CD4-positive, alpha-beta T cell (primary cell): ENCODE measurements at places on chromosomes 2 and 18.

DNA sequence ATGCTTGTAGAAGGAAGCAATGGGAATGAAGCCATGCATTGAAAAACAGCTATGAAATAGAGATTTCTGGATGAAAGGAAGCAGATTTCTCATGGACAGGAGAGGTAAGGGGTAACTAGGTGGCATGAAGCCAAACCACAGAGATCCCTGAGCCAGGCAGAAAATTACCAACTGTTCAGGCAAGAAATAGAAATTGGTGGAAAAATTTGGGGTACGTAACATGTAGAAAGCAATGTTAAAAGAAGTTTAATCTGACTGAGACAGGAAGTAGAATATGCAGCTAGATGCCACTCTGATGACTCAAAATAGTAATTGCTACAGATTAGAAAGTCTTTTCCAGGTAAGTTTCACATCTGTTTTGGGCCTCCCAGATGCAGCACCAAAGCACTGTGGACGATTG is 928.5 kb upstream of the CELF4 start:
- DNase-seq, result no peak
- no peaks in the 10 kb centered on the region for H3K4me1 ChIP-seq
- H3K4me3 ChIP-seq, result no peak overlapping the region

DNA sequence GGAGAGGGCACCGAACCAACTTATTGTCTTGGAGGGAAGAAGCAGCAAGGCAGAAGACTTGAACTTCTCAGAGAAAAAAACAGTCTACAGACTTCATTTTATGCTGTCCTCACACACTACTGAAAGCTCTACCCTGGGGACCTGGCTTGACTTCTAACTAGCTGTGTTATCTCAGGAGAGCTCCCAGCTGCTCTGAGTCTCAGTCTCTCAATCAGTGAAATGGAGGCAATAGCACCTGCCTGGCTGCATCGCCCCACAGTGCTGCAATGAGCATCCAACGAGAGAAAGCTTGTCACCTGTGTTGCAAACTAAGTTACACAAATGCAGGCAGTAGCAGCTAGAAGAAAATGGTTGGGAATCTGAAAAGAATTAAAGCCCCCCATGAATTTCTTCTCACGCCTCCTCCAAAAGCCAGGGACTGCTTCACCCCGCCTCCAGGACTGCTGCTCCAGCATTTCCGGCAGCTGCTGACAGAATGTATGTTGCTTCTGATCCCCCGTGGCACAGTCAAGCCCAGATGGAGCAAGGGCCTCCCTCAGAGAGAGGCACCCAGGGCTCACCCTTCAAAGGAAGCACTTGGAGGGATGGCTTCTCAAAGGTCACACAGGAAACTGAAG is 116.3 kb downstream of the BCL11A start:
- no peak overlapping the region for H3K27ac ChIP-seq
- no peaks in the 10 kb centered on the region for H3K4me1 ChIP-seq

DNA sequence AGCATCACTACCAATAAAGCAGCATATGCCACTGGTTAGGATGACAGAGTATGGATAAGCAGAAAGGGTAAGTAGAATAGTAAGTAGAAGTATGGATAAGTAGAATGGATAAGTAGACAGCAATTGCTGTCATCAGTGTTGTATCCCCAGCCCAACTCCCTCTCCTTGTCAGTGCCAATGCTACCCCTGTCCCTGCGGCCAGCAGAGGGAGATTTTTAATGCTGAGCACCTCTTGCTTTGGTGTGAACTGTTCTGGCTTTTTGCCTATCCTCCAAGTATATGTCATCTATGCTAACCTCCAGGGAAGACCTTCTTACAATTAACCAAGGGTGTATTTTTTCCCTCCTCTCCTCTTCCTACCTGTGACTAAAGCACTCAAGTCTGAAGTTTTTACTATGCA is 136.7 kb upstream of the SPHKAP start:
- no peak overlapping the region for H3K27ac ChIP-seq
- H3K36me3 ChIP-seq, result no peaks in the 10 kb centered on the region
- no peak overlapping the region for H3K4me3 ChIP-seq
- no peaks in the 10 kb centered on the region for H3K4me1 ChIP-seq
- no peak for DNase-seq

DNA sequence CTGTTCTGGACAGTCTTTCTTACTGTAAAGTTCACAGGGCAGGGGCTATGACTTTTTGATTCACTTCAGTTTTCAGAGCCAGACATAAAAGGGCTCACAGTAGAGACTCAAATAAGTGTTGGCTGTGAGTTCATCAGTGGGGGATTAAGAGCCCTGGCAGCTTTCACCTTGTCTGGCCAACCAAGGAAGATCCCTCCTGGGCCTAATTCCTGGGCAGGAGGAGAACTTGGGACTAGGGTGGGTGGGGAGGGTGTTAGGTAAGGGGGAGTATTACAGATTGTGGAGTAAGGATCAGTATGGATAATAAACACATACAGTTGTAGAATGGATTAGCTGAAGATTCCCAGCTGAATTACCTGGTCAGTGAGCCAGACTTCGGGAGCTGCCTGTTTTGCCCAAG is 904 bp upstream of the SFXN5 start:
- H3K27me3 ChIP-seq, result no peaks in the 10 kb centered on the region
- peaks cover 21% of the 10 kb centered on the region for H3K4me1 ChIP-seq
- H3K4me3 ChIP-seq, result no peak overlapping the region
- H3K27ac ChIP-seq, result no peak overlapping the region
- H3K36me3 ChIP-seq, result peaks cover 2% of the 10 kb centered on the region

DNA sequence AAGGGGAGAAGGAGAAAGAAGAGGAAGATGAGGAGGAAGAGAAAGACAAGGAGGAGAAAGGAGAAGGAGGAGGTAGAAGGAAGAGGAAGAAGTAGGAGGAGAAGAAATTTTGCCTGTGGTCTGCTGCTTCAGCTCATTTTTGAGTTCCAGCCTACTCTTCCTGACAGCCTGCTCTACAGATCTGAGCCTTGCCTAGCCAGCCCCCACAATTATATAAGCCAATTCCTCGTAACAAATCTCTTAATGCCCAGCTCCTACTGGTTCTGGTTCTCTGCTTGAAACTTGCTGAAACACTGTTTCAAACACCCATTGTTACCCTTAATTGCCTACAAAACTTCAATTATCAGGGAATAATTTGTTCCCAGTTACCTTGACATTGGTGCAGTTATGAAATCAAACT is 1014.2 kb upstream of the CELF4 start:
- H3K36me3 ChIP-seq, result no peaks in the 10 kb centered on the region
- peaks cover 8% of the 10 kb centered on the region for H3K4me1 ChIP-seq
- no peak overlapping the region for H3K4me3 ChIP-seq
- DNase-seq, result no peak

DNA sequence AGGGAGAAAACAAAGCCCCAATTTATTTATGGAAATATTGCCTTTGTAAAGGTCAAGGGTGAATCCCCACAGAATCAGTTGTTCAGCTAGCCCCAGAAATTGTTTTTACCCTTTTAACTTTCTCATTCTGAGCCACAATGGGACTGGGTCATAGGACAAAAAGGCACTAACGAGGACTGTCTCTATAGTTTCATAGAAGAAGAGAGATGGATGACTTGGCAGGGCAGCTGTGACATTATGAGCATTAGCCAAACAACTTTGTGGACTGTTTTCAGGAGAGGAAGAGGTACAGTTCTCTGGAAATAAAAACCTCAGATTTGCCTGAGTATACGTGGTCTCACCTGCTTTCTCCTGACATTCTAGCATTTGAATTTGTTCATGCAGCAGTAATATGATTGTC is 1155.8 kb upstream of the CHAC2 start:
- no peaks in the 10 kb centered on the region for H3K27me3 ChIP-seq
- H3K27ac ChIP-seq, result no peak overlapping the region
- no peak for DNase-seq
- H3K4me3 ChIP-seq, result no peak overlapping the region
- no peaks in the 10 kb centered on the region for H3K36me3 ChIP-seq

GRCh38 chr2:62685256-62685655 is 20.3 kb upstream of the EHBP1 start:
- H3K27me3 ChIP-seq, result no peaks in the 10 kb centered on the region
- no peak overlapping the region for H3K4me3 ChIP-seq
- no peaks in the 10 kb centered on the region for H3K36me3 ChIP-seq
- DNase-seq, result no peak

DNA sequence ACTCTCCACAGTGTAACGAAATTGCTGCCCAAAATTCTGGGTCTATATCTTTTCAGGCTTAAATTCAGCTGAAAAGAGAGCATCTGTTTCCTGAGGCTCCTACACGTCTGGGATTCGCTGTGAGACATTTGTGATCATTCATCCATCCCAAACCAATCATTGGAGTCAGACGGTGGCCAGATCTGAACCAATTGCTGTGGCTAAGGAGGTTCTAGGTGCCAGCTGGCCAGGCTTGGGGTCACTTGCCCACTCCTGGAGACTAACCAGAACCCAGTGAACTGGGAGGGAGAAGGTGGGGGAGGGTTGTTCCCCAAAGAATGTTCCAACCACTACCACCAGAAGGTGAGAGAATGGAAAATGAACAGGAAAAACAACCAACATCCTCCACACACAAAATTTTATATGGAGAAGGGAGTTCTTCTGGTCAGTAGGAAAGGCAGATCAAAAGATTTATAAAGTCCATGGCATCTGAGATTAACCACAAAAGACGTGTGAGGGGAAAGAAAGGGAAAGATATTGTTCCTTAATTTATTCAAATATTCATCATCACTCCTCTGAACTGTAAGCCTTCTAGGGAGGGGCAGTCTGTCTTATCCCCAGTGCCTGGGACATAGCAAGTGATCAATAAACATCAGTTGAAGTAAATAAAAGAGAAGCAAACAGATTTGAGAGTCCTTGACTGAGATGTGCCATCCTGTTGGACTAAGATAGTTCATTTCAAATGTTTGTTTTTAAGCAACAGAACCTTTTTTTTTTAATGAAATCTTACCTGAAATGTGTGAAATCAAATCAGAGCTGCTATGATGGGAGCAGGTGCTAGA is 3.0 kb upstream of the RTKN start:
- peaks cover 36% of the 10 kb centered on the region for H3K27me3 ChIP-seq
- peaks cover 27% of the 10 kb centered on the region for H3K4me1 ChIP-seq
- no peak overlapping the region for H3K27ac ChIP-seq
- H3K36me3 ChIP-seq, result no peaks in the 10 kb centered on the region
- H3K4me3 ChIP-seq, result no peak overlapping the region
- DNase-seq, result no peak
